ENCODE measurements at places on chromosomes 16 and 17.

DNA sequence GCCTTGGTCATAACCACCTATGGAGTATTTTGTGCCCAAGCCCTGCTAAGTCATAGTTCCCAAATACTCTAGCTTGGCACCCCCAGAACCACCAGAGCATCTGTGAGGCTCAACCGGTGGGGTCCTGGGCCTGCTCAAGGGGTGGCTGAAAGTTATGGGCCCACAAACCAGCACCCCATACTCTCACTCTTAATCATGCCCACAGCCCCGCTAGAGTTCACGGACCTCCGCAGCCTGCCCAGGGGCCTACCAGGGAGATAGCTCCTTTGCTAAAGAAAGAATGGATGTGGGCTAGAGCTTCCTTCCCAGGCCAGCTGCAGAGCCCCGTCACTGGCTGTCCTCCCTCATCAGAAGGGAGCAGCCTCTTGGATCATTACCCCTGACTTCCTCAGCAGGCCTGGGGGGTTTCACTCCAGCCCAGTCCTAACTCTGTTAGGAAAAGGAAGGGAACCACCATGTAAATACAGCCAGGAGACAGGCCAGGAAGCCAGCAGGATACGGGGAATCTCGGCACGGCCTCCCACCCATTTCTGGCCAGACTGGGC is 1.4 kb downstream of the GIT1 start:
- DNase-seq = no peak

GRCh38 chr16:16047761-16048160 is 98.3 kb downstream of the ABCC1 start:
- DNase-seq = no peak

DNA sequence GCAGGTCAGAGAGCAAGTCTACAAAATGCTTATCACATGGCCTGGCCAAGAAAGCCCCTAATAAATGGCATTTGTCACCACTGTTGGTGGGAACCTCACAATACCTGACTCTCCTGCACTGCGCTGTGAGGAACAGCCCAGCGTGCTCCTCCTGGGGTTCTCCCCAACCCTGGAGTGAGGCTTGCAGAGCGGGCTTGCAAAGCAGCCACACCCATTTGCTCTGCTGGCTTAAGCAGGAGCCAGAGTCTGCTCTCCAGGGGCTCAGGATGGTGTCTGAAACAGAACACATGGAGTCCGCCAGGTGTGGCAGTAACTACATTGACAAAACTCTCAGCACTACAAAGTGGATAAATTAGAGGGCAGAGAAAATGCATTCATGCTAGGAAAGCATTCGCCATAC is 331.0 kb upstream of the CCL2 start:
- DNase-seq = no peak

DNA sequence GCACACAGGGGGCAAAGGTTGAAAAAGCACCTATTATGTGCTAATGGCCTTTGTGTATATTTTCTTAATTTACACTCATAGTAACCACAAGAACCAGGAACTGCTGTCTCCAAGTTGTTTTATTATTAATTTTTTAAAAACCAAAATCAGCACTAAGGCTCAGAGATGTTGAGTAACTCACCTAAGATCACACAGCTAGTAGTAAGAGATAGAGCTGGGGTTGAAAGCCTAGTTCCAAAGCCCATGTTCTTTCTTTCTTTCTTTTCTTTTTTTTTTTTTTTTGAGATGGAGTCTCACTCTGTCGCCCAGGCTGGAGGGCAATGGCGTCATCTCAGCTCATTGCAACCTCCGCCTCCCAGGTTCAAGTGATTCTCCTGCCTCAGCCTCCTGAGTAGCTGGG is 75.3 kb downstream of the SDK2 start:
- DNase-seq = no peak

GRCh38 chr17:74542166-74542565 is 3.7 kb downstream of the CD300C start:
- no peak for DNase-seq

- DNase-seq = no peak
Observed at GRCh38 chr17:8359769-8360168, 16.7 kb downstream of the KRABD2 start.

DNA sequence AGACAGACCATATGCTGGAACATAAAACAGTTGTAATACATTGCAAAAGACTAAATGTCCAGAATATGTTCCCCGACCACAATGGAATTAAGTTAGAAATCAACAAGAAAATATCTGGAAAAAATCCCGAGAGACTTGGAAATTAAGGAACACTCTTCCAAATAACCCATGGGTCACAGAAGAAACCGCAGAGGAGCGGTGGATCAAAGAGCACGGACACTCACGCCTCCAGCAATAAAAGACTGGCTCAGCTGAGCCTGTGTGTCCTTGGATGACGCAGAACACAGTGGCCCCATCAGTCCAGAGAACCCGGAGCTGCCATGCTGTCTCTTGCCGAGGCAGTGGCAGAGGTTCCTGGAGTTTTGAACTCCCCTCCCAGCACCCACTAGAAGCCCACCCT is 30.9 kb upstream of the FOXF1 start:
- no peak for DNase-seq

DNA sequence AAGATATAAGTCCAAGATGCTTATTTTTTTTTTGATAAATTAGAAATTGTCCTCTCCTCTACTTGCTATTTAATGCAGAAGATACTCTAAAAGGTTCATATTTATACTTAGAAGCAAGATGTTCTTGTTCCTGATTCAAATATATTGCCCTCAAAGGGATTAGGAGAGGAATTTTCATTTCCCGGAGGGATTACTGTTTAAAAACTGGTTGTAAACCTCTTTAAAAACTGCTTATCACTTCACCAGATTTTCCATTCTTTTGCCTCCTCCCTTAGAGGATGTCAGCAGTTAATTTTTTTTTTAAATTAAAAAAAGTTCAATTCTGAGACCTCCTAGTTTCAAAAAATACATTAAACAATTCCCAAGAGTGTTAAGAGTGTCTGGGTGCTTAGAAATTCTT is 2.8 kb downstream of the TENT4B start:
- no peak for DNase-seq

GRCh38 chr17:77423589-77424451 is 283.1 kb downstream of the SEC14L1 start:
- no peak for DNase-seq

DNA sequence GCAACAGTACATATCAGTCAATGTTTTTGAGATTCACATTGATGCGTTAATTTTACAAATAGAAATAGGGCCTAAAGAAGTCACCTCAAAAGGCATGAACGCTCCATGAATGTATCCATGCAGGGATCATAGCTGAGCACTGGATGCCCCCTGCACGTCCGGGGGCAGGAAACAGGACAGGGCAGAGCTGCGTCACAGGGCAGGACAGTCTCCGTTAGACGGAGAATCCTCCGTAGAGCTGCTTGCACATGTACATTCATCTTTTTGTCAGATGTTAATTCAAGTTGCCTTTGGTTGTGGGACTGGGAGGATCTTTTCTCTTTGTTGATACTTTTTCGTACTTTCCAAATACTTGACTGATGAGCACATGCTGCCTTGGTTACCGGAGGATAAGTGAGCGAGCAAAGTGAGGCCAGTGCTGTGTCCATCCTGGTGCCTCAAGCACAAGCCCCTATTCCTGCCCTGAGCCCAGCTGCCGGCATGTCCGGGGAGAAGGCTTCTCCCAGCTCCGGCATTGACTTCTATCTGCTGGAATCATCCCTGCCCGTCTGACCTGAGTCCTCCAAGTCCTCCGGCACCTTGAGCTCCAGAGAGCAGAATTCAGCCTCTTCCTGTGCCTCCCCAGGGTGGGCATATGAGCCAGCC is 15.0 kb downstream of the GAA start:
- no peak for DNase-seq

DNA sequence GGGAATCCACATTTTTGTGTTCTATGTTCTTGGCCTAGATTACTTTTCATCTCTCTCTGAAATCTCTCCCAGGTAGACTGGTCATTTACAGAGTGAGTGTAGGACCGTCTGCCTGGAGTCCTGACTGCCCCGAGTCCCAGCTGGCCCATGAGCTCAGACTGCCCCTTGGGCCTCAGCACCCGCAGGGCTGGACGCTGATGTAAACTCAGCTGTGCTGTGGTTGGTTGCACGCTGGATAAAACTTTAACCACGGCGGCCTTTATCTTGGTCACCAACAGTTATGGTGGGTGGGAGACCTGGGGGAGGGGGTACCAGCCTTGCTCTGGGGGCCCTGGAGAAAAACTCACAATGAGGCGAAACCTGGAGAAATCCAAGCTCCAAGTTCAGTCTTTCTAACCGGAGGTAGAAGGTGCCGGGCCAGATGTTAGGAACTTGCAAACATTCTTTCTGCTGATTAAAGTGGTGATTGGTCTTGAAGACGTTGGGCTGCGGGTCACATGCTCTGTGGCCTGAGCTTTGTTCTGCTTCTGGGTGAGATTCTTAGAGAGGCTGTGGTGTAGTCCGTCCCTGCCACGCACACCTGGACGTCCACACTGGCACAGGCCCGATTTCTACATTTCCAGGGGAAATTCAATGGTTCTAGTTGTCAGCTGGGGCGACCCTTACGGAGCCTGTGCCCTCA is 6.9 kb downstream of the METRNL start:
- no peak for DNase-seq

GRCh38 chr16:19130852-19131824 is 17.4 kb downstream of the ITPRIPL2 start:
- no peak for DNase-seq

GRCh38 chr16:11051879-11052808 is 107.8 kb downstream of the CLEC16A start:
- DNase-seq = peak; percentile 27

- DNase-seq = no peak
Observed at GRCh38 chr16:69055008-69055407, 50.4 kb upstream of the HAS3 start.

GRCh38 chr17:57745242-57745641 is at the start of gene CCDC182:
TSS of gene CCDC182 (minus strand) at chr17:57745299. CDS start at chr17:57745272, 27 bp downstream.
- DNase-seq = no peak

- no peak for DNase-seq
Observed at GRCh38 chr16:4323071-4323844, 7.4 kb downstream of the GLIS2 start.

DNA sequence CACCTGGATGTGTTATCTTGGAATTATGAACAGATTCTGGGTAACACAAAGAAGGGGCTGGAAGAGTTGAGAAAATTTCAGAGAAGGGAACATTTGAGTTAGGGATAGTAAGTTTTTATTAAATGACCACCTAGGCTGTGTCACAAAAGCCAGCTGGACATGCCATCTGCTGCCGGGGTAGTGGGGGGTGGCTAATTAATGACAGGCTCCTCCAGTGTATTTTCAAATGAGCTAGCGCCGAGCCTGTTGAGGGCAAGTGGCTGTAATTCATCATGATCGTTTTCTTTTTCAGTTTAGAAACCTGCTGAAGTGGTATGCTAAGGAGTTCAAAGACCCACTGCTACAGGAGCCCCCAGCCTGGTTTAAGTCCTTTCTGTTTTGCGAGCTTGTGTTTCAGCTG is 6.2 kb downstream of the TMEM97 start:
- no peak for DNase-seq

- peak; percentile 55 for DNase-seq
Observed at GRCh38 chr16:67537270-67537635, 8.6 kb downstream of the RIPOR1 start.
